Mucosa of descending colon (tissue), 3 donors: ENCODE measurements at places on chromosomes 5 and 9.
A peak's percentile ranks its signal among the peaks of the same experiment; 100 is the strongest.

DNA sequence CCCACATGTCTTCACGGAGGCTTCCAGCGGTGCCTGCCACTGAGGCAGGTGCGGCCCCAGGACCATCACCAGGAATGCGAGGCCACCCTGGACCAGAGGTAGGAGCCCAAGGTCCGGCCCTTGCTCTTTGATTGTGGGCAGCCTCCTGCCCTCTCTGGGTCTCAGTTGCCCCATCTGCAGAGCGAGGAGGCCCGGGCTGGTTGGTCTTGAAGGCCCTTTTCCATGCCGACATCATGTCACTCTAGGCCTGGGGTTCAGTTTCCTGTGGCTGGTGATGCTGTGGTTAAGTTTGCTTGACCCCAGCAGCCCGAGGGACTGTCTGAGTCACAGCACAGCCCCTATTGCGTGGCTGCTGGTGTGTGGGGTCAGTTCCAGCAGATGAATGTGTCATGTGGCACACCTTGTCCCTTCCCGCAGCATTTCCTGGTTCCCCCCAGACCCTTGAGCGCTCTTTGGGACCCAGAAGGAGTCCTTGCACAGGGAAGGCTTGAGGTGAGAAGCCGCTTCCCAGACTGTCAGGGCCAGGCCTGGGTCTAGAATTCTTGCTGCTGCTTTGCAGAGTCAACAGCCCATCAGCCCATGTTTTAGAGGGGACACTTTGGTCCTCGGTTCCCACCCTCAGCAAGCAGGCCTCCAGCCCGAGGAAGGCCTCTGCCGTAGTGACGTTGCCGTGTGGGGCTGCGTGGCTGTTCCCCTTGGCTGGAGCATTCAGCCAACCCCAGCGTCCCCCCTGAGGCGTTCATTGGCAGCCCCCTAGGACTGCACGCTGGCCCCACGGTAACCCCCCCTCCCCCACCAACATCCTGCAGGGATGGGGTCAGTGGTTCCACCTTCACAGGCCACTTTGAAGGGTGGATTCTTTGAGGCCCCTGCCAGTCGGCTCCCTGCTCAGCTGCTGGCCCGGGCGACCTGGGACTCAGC lies 31.0 kb upstream of the HMCN2 start:
- peak; percentile 36 for DNase-seq

- DNase-seq, result no peak
Measured at GRCh38 chr5:142293486-142293885, 31.3 kb downstream of the SPRY4 start.

GRCh38 chr5:88841212-88841611 lies 41.8 kb downstream of the MEF2C start:
- no peak for DNase-seq

DNA sequence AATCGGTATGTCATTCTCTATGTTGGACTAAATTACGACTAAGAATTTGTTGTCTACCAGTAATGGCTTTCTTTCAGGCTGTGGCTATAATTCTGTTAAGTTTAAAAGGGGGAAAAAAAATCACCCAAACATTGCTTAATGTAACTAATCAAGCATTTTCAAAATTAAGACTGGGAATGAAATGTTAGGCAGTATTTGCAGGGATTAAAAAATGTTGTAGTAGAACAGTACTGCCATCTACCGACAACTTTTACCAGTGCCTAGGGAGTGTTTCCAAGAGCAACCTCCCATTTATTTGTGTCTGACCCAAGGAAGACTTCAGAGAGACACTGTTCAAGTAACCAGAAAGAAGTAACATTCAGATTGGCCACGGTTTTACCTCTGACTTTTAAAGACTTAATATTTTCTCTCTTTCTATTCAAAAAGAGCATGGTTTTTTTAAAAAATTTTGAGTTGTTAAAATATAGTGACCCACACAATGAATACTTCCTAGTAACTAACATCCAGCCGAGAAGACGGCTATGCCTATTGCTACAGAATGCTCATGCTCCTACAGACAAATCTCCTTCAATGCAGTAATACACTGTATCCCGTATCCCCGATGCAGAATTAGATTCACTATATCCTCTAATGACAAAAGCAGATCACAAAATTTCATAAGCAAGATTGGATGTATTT lies 92.4 kb downstream of the ARL15 start:
- no peak for DNase-seq

GRCh38 chr5:55104036-55104772 lies 1.8 kb downstream of the GZMA start:
- DNase-seq, result no peak

DNA sequence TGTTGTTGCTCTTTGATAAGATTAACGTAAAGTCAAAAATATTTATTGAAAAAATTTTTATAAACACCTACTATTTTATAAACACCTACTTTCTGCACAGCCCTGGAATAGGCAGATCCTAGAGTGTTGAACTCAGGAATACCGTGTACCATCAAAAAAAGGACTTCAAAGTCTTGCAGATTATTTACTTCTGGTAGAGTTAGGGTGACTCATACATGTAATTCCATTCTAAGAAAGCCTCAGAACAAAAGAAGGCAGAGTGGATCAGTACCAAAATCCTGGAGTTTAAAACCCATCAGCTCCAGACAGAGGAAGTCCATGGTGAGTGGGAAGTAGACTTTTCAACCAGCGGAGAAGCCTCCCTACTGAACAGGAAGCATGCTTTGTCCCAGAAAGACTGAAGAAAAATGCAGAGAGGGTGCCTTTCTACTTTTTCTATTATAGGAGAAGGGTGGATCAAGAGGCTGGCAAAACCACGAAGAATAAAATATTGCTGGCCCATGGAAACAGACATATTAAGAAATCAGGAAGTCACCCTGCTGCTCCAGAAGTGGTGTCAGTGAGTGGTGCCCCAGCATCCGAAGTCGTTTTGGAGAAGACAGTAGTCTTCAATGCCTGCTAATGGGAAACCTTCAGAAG lies 45.1 kb upstream of the DAB2 start:
- no peak for DNase-seq

DNA sequence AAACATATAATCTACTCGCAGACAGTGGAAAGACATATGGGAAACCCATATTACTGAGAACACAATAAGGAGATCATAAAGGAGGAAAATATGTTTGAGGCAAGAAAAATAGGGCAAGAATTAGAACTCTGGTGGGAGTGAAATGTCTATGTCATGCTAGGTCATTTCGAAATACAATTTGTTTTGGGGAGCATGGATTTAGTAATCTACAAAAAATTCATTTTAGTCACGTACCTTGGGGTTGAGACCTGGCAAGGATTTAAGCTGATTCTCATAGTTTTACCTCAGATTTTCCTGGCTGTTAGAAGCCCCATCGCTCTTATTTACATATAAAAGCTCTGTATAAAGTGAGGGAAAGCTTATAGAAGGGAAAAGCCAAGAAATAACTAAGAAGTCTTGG lies 11.5 kb upstream of the CSNK1G3 start:
- no peak for DNase-seq

- DNase-seq, result no peak
Measured at GRCh38 chr9:27261517-27262211, 35.3 kb downstream of the EQTN start.

DNA sequence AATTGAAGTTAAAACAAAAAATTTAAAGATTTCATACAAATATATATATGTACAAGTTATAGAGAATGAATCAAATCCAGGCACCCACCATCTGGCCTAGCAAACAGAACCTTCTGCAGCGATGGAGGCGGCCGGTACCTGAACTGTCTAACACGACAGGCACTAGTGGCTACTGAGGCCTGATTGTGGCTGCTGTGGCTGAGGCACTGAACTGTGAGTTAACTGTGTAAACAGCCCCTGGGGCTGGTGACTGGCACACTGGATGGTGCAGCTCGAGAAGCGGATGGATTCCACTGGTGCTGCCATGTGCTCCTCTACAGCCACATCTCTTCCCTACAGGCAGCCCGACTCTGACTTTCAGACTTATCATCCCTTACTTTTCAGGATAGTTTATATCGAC lies 82.4 kb downstream of the RAPGEF1 start:
- DNase-seq, result peak; percentile 43

DNA sequence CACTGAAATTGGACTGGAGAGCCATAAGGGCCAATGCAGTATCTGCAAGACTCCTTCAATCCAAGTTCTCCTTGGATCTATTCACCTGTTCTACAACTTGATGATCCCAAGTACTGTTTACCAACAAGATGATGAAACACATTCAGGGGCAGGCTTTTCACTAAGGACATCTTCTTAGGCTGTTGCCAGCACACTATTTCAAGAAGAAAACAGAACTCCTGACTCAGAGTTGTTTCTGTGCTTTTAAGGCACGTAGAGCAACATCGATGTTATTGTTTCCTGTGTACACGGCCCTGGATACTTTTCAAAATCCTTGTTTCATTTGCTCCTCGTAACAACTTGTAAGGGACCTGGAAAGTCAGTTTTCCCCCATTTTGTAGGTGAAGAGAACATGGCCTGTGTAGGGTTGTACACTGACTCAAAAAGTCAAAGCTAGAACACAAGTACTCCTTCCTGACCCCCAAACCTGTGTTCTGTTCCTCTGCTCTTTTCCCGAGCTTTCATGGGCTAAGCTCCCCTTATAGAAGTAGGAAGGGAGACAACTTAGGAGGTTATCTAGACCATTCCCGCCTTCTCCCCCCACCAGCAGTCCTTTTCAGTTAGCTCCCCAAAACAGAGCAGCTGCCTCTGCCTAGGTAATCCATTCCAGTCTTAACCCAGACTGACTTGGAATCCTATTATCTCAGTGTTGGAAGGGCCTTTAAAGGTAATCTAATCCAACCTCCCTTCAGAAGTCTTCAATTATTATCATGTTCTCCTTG lies 5.2 kb upstream of the MGAT1 start:
- DNase-seq, result no peak

DNA sequence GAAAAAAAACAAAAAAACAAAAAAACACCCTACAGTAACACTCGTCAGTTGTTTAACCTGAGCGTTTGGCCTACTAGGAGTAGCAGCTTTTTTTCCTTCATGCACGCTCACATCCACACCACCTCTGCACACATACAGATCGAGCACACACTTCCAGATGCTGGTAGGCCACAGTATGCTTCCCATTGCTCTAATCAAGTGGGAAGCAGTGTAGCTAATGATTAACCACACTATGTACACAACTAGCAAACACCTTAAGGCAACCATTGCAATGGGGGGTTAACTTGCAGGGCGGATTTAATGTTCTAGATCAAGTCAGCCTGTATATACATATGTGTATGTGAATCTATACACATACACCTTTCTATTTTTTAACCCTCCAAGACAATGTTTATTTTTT lies 65.5 kb upstream of the GLRX start:
- no peak for DNase-seq

GRCh38 chr9:122121931-122122330 lies 28.8 kb upstream of the TTLL11 start:
- no peak for DNase-seq

DNA sequence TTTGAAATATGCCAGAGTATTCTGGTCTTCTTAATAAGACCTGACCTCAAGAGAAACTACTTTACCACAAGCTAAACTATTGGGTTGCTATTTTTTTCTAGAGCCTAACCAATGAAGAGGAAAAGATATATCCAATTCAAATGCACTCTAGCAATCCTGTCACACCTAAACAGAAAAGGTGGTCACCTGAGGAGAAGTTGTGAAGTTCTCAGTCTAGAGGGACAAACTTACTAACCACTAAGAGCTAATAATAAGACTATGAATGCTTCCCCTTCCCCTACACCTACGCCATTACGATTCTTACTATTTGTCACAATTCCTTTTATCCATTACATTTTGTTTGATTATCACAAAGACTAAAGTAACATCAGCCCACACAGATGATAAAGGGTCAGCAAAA lies 29.7 kb downstream of the RLN2 start:
- DNase-seq, result no peak

DNA sequence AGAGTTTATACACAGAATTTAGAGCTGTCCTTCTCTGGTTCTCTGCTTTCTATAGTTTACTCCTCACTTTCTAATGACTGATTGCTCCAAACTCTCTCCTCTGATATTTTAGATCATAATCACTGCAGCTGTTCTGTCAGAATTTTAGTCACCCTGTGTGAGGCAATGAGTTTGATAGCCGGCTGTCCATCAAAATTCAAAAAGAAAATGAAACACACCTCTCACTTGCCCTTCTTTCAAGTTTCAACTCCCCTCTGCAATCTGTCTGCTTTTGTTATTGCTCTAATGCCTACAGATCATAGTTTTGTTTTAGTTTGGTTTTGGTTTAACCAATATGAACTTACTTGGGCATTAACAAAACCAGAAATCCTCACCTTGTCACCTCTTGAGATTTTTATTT lies 23.3 kb upstream of the ABLIM3 start:
- no peak for DNase-seq

DNA sequence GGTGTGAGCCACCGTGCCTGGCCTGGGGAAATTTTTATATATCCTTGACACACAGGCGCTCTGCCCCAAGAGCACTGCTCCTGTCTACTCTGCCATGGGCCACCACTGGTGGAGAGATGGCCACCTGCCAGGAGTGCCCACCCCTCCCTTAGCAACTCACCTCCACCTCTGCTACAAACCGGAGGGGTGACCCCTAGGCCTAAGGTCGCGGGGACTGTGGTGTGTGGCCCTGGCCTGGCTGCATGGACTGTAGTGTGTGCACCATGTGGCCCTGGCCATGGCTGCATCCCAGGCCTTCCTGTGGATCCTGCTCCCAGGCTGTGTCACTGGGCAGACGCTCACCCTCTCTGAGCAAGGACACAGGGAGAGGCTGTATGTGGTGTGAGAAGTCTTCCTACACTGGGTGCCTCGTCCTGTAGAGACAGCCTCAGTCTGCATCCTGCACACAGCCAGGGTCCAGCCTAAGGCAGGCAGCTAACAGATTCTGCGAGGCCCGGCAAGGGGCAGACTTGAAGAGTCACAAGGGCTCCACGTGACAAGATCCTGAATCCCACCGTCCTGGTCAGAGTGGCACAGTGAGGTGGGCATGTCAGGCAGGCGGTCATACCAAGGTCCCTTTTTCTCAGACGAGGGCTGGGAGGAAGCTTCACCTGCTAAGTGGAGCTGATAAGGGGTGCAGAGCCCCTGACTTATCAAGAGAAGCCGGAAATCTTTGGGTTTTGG lies 10.3 kb downstream of the NINJ1 start:
- peak; percentile 22 for DNase-seq

DNA sequence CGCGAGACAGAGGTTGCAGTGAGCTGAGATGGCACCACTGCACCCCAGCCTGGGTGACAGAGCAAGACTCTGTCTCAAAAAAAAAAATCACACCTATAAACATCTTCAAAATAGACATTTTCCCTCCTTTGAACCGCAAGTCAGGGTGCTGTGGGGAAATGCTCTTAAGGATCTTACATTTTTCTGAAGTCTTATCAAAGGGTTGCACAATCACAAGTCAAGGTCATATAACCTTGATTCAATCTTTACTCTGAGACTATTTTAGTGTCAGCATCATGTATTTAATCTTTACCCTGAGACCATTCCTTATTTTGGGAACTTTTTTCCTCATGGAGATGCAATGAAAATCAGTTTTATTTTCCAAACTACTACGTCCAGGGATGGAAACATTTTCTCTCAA lies 62.8 kb upstream of the RANBP3L start:
- DNase-seq, result no peak

DNA sequence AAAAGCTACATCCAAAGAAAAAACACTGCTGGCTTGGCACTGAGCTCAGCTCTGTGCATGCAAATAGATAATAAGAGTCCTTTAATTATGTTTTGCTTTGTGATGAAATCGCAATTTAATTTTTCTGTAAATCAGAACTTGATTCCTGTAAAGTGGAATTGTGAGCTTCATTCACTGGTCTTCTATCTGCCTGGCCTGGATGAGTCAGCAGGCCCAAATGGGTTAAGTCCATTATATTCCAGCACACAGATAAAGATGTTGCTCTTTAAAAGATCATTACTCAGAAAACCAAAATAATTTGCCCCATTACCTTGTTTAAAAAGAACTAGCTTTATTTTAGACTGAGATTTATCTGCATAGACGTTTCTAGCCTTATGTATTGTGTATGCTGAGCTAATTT lies 90.4 kb downstream of the CARTPT start:
- DNase-seq, result no peak

GRCh38 chr9:104527109-104527508 lies at the start of gene OR13C4:
Gene OR13C4, minus strand, starts transcription at chr9:104527209. Its CDS starts 0 bp downstream, at chr9:104527209.
- DNase-seq, result no peak
